ENCODE measurements at places on chromosomes 6 and 20.

GRCh38 chr20:24675651-24676352 lies 206.4 kb downstream of the SYNDIG1 start:
- DNase-seq: no peak

GRCh38 chr6:154371281-154371680 lies 14.7 kb upstream of the IPCEF1 start:
- DNase-seq: peak; percentile 53

GRCh38 chr6:142943711-142944123 lies 1.3 kb downstream of the HIVEP2 start:
- peak; percentile 13 for DNase-seq

DNA sequence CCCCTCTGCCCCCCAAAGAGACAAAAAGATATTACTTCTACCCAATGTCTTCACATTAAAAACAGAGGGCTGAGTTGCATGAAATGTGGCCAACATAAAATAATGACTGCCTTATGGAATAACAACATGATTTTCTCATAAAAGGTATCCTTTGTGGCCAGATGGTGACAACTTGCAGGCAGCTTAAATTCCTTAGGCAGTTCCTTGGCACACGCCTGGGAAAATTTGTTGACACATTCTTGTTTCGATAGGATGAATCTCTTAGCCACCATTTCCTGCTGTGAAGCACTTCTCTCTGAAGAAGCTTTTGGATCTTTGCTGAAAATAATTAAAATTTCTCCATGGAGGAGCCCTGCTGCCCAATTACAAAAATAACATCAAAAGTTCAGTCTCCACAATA lies 109.0 kb upstream of the COL21A1 start:
- no peak for DNase-seq

DNA sequence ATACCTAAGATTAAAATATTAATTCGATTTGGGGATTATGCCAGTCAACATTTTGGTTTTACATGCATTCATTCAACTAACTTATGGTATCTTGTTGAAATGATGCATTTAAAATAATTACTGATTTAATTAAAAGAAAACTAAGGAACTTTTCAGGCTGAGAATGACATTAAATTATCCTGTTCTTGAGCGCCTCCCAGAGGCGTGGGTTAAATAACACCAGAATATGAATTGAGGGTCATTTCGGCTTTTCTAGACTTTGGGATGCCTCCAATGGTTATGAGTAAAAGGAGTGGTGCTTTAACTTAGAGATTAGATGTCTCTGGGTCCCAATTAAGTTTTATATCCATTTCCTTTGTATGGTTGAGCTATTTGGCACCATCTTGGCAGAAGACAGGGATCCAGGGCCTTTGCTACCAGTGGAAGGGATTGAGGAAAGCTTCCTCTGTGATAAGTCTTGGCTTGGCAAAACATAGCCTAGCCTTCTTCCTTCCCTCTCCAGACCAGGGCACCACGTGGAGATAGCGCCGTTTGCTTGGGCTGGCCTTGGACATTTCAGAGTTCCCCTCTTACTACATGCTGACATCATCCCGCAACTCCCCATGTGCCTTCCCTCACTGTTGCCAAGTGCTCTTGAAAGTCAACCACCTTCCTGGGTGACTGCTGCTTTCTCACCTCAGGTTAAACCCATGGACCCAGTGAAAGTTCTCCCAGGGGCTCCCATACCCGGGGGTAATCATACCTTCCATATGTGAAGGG lies 28.7 kb downstream of the GNAS start:
- DNase-seq: peak; percentile 47

DNA sequence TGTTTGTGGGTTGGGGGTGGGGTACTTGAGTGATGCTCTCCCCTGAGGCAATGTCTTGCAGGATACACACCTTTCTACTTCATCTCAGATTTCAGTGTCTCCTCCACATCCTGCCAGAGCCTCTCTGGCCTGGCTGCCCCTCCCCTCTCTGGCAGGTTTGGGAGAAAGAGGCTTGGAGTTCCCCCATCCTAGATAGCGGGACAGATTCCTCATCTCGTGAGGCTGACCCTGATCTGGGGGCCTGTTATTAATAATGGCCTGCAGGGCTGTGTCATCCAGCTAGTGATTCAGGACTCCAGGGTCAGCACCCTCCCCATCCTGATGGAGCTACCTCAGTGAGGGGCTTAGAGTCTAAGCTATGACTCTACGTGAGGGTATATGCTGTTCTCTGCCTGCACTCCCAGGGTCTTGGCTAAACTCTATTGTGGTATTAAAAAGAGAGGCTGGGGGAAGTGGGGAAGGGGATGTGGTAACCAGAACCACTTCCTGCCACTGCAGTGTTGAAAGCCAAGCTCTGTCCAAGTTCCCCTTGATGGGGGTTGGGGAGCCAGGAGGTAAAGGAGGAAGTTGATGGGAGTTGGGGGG lies 3.7 kb upstream of the MMP9 start:
- peak; percentile 98 for DNase-seq

DNA sequence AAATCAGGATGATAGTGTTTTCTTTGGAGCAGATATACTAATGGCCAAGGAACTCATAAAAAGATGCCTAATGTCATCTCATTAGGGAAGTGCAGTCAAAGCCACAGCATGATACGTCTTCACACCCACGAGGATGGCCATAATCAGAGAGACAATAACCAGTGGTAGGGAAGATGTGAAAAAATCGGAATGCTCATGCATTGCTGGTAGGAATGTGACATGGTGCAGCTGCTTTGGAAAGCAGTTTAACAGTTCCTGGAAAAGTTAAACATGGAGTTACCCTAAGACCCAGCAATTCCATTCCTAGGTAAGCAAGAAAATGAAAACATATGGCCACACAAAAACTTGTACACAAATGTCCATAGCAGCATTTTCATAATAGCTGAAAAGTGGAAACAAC lies 29.9 kb downstream of the BCAS1 start:
- no peak for DNase-seq

DNA sequence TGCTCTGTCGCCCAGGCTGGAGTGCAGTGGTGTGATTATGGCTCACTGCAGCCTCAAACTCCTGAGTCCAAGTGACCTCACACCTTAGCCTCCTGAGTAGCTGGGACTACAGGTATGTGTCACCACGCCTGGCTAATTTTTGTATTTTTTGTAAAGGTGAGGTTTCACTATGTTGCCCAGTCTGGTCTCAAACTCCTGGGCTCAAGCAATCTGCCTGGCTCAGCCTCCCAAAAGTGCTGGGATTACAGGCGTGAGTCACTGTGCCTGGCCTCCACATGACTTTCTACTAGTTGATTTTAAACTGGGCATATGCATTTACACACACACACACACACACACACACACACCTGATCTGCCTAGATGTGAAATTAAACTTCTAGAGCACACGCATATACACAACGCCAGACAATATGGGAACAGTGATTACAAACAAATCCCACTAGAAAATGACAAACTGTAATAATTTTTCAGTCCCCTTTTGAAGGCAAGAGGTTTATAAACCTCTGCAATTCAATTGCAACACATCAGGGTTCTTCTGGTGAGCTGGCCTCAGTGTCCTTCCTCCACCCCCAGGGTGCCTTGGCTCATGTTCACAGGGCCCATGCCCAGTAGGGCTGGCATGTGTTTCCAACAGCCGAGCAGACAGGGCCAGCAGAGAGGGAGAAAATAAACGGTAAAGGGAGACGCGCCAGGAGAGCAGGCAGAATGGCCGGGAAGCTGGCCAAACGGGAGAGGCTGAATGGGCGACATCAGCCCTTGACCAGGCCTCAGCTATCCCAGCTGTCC lies 31.2 kb downstream of the PARD6B start:
- no peak for DNase-seq

DNA sequence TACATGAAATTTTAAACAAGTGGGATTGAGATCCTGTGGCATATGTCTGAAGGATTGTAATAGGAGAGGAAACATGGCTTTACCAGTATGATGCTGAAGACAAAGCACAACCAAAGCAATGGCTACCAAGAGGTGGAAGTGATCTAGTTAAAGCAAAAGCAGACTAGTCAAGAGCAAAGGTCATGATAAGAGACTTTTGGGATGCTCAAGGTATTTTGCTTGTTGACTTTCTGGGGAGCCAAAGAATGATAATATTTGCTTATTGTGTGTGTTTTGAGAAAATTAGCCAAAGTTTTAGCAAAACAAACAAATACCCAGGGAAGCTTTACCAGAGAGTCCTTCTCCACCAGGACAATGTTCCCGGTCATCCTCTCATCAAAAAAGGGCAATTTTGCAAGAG lies 20.3 kb downstream of the SLC16A10 start:
- no peak for DNase-seq

- no peak for DNase-seq
These were observed 34.6 kb downstream of the JAG1 start for GRCh38 chr20:10639077-10639736.

DNA sequence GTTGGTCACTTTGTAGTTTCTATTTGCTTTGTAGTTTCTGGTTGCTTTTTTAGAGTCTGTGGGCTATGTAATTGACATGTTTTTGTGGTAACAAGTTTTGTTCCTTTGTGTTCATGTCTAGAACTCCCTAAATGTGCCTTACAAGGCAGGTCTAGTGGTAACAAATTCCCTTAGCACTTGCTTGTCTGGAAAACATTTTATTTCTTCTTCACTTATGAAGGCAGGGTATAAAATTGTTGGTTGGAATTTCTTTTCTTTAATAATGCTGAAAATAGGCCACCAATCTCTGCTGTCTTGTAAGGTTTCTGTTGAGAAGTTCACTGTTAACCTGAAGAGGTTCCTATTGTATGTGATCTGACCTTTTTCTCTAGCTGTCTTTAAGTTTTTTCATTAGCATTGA lies 383.6 kb downstream of the EPHA7 start:
- DNase-seq: no peak

DNA sequence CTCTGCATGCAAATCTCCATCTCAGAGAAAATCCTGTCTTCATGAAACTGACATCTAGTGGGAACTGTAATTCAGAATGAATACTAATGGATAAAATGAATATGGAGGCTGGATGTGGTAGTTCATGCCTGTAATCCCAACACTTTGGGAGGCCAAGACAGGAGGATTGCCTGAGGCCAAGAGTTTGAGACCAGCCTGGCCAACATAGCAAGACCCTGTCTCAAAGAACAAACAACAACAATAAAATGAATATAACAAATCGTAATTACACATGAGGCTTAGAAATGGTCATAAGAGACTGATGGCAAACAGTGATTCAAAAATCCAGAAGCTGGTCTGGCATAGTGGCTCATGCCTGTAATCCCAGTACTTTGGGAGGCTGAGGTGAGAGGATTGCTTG lies 44.6 kb upstream of the DSN1 start:
- no peak for DNase-seq

DNA sequence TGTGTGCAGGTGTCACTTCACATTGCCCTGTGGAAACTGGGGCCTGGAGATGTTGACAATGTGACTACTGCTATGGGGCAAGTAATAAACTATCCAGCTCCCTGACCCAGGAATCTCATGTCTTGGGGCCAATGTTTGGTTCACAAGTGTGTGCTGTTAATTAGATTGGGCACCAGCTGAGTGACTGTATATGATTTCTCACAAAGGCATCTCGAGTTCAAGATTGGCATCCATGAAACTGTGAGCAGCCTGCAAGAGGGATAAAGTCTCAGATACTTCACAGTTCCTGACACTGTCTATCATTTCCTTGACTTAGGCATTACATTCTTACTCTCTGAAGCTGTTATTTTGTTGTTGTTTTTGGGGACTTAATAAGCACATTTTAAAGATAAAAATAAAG lies 264.0 kb downstream of the PRKN start:
- DNase-seq: no peak

- no peak for DNase-seq
These were observed 110.3 kb downstream of the CDH26 start for GRCh38 chr20:60068509-60068908.

DNA sequence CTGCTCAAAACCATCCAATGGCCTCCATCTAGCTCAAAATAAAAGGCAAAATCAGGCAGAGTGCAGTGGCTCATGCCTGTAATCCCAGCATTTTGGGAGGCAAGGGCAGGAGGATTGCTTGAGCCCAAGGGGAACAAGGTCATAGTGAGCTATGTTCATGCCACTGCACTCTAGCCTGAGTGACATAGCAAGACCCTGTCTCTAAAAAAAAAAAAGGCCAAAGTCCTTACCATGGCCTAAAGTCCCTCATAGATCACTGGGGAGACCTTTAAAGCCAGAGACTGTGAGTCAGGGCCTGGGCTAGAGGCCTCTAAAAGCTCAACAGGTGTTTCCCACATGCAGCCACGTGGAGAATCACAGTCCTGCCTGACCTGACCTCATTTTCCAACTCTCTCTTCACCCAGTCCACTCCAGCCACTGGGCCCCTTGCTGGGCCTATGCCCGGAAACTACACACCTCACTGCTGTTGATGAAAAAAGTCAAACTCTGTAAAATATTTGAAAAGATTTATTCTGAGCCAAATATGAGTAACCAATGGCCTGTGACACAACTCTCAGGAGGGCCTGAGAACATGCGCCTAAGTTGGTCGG lies 28.2 kb upstream of the TAB2 start:
- DNase-seq: no peak

DNA sequence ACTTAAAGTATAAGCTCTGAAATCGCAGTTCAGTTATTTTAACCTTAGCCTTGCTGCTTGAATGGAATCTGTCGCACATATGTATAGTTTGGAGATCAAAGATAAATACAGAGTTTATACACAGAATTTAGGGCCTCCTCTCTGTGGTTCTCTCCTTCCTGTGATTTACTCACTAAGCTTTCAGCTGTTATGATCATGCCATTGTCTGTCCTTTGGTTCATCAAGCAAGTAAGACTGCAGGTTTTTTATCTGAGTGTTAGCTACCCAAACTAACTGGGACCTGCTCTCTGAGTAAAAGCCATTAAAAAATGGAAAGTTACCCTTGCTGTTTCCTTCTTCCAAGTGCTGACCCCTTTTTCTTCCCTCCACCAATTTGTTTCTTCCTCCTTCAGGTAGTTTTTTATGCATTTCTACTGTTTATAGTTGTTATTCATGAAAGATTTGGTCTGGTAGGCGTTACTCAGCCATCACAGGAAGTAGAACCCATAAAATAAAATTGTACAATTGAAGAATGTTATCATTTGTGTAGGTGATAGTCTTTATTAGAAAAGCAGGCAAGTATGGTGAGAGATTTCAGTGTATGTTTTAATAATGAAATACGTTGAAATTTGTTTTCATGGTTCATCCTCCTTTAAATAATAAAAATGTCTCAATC lies 33.7 kb upstream of the SUMO4 start:
- no peak for DNase-seq

DNA sequence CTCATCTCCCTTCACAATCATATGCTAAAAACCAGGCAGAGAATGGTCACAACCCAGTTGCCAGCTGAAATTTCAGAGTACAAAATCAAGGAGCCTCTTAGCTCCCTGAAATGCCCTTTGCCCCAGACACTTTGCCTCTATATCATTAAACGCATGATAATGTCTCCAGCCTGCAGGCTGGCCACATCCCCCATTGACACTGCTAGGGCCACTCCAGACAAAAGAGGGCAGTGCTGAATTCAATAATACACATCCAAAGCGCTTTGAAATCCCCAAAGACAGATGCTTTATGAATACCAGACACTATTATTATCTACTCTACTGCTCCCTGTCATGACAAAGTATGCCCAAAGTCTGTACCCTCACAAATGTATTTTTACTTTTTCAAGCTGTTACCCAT lies 348.3 kb upstream of the POU3F2 start:
- no peak for DNase-seq
